ENCODE measurements at places on chromosomes 2 and 18.

DNA sequence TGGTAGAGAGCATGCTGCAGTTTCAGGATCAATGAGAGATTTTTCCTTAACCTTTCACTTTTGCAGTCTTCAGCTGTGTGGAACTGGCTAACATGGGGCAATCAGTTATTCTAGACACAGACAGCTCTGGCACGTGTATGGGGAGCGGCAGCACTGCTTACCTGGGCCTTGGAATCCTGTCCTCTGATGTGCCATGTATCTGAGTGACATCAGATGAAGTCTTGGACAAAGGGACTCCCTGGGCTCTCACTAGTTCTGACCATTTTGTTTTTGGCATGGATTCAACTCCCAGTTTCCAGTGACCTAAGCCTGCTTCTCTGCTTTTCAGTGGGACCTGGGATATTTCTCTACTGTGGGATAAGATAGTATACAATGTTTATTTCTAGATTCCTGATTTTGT lies 54.3 kb downstream of the RNF144A start:
- no peak for DNase-seq

DNA sequence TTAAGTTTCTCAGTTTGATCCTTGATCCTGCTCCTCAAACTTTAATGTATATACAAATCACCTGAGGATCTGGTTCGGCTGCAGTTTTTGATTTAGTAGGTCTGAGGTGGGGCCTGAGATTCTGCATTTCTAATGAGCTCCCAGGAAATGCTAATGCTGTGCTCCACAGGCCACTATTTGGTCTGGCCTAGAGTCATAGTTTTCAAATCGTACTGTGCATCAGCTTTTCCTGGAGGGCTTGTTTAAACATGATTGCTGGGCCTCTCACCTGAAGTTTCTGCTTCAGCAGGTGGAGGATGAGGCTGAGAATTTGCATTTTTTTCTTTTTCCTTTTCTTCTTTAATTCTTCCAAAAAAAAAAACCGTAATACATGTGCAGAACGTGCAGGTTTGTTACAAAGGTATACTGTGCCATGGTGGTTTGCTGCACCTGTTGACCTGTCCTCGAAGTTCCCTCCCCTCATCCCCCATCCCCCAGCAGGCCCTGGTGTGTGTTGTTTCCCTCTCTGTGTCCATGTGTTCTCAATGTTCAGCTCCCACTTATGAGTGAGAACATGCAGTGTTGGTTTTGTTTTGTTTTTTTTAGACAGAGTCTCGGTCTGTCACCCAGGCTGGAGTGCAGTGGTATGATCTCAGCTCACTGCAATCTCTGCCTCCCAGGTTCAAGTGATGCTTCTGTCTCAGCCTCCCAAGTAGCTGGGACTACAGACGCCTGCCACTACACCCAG lies 42.2 kb upstream of the CD28 start:
- no peak for DNase-seq

GRCh38 chr2:223058952-223059716 lies 7.1 kb downstream of the KCNE4 start:
- DNase-seq, result no peak

- no peak for DNase-seq
Measured at GRCh38 chr2:52342458-52342857, 1310.5 kb upstream of the NRXN1 start.

- DNase-seq, result peak; percentile 6
Measured at GRCh38 chr2:174603280-174603679, 5.7 kb upstream of the WIPF1 start.

- DNase-seq, result no peak
Measured at GRCh38 chr2:62527478-62528210, 21.6 kb upstream of the TMEM17 start.

GRCh38 chr2:72995430-72996116 lies 75.9 kb downstream of the SFXN5 start:
- no peak for DNase-seq

DNA sequence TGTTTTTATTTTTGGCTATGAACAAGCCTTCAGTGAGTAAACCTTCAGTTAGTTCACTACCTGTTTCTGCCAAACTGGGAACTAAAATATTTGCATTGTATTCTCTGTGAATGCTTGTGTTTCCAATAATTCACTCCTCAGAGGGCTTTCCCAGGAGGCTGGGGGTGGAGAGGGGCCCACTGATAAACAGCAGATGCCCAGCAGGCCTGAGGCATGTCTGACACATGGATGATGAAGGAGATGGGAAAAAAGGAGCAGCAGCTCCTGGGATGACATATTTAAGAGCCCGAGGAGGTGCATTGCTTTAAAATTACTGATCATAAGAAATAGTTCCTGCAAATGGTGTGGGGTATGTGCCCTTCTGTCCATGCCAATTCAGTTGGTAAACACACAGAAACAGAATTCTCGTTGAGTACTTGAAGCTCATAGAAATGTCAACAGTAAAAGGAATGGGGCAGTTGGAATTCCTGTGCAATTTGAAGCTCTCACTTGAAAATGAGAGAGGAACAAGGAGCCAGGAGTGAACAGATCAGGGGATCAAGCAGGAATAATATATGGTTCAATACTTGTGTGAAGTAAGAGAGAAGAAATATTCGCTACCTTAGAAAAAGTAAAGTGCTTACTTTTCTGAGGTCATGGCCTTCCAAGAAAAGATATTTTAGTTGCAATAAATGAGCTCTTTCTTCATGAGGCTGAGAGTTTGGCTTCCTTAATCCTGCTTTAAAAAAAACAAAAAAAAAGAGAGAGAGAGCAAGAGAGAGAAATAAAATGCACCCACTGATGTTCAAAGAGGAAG lies 22.0 kb upstream of the HNMT start:
- DNase-seq, result no peak

DNA sequence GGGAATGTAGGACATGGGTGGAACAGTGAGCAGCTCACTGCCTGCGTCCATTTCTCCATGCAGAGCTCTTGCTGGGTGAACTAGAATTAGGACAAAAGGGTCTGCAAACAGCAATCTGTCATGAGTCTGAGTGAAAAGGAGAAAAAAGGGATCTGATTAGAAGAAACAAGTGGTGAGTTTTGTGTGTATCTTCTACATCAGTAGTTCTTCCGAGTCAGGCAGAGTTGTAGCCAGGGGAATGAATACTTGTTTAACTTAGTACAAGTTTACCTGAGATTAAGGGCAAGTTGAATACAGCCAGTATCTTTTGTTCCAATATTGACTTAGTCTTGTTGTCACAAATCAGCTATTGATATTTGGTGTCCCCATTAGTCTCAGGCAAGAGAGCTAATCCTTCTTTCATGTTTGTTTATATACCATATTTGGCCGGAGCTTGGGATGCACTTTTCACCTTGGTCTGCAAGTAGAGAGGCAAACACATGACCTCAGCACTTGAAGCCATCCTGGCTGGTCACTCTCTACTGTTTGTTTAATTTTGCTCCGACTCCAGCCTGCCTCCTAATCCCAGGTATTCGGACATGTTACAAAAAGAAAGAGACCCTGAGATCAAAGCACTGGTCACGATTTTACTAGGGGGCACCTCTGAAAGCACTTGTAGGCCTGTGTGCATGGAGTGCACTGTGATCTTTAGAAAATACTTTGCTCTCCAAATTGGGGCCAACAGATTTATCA lies 211.0 kb upstream of the NT5C1B start:
- DNase-seq, result no peak

DNA sequence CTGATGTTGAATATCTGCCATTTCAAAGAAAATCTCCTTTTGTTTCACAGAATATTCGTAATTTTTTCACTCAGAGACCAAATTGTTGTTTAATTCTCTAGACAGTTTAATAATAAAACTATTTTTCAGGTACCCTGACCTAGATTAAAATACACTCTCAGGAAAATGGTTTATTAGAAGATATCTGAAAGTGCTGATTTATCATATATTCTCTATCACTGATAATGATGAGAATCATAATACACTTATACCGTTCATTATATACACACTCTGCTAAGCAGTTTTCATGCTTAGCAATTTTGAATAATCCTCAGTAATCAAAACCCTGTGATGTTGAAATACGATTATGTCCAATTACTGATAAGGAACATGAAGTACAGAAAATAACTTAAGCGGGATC lies 772.9 kb upstream of the CRIM1 start:
- no peak for DNase-seq

DNA sequence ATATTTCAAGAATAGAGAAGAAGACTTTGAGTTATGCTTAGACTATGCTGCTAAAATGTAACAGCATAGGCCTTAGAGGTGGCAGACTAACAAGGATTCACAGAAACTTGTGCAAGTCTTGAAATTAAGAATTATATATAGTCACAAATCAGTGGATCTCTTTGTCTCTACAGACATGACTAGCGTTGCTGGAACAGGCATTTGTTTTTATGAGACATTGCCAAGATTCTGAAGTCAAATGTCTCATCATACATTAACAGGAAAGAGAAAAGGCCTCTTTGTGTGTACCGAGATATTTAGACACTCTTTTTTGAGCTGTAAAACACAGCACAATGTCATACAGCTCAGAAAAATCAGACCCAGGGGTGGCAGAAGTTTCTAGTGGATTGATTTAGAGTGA lies 207.1 kb downstream of the TMX3 start:
- no peak for DNase-seq

DNA sequence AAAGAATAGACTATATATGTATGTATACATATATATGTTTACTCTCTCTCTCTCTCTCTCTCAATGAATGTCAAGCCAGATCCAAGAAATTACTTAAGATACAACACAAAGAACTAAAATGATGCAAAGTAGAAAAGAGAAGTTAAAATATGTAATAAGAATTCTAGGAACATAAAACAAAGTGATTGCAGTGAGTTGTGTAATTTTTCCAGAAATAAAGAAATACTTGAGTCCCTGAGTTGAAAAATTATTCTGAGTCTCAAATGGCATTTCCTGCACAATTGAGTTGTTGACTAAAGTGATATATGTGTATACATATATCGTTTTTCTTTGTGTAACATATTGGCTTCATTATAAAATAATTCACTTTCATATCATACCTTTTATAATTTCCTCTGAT lies 262.4 kb downstream of the INSIG2 start:
- DNase-seq, result no peak

DNA sequence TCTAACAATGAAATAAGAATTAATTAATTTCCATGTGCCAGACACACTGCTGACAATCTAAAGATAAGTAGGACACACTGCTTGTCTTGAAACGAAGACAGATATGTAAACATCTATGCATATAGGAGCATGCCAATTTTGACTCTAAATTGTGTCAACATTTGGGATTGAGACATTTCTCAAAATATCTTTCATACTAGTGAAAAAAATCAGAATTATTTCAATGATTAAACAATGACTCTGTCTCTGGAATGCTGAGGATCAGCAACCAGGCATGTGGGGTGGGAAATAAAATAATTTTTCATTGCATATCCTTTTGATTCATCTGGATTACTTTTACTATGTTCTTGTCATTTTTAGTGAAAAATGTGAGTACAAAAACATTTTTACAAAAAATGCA lies 262.6 kb upstream of the SYT4 start:
- no peak for DNase-seq

GRCh38 chr2:199223791-199224190 lies 233.9 kb downstream of the SATB2 start:
- peak; percentile 36 for DNase-seq
